Posterior vena cava (tissue), 2 donors: ENCODE measurements at places on chromosomes 6 and 20. TPM values are rescaled to one million over a fixed set of nuclear protein-coding genes. Genes with fewer than 3 reads are reported as not detected.

DNA sequence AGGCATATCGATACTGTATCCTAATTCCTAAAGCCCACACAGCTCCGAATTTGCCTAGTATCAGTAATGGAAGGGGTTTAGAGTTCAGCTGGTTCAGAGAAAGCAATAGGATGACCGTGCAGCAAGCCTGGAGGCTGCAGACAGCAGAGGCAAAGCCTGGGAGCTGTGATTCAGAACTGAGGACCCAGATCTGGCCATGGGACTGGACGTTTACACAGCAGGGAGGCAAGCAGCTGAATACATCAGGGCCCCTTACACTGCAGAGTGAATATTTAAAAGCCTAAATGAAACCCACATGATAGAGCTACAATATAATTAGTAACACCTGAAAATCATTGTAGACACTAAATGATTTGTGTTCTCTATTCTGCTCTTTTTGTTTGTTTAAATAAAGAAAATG is 38.0 kb downstream of the ELOVL2 start:
- DNase-seq, result no peak

DNA sequence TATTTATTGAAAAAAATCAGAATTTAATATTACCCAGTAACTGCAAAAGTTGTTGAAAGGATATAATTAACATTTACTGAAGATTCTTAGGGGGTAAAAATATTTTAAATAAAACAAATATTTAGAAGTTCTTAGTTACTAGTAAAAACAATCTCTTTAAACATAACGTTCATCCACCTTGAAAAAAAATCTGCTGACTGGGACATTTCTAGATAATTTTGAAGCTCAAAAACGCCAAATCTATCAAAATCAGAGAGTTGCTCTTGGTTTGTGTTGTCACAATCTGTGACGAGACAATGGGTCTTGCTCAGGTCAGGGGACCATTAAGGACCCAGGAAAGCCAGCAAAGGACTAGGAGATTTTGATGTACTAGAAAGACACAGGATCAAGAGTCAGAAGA is 177.0 kb downstream of the BACH2 start:
- no peak for DNase-seq

GRCh38 chr6:159939591-159940016 is 29.3 kb upstream of the IGF2R start:
- no peak for DNase-seq

DNA sequence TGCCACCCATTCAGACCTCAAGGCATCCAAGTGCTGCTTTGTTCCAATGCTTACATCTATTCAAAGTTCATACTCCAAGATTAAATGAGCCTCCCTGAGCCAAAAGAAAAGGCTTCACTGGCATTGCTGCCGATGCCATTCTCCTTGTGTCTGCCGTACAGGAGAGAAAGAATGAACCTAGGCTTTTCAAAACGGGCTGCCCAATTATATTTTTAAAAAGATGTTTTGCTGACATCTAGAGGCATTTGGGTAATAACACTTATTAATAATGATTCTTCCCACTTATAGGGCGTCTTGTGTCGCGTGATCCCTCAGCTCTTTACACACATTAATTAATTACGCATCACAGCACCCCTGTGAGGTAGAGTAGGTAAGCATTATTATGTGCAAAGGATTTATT is 545.6 kb downstream of the PKHD1 start:
- no peak for DNase-seq

DNA sequence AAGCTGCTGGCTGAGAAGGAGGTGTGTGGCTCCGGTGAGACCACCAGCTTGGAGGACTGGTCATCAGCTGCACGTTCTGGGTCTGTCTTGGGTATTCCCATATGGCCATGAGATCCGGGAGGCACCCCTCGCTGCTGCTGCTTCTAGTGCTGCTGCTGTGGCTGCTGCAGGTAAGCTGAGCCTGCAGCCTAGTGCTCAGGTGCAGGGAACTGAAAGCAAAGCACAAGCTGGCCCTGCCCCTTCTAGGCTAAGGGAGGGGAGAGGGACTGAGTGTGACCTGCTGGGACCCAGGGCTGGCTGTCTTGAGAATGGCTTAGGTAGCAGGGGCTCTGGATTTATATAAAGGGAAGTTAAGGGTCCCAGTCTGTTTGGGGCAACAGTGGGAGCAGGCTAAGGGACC is 403 bp downstream of the CDH26 start:
- DNase-seq, result no peak

DNA sequence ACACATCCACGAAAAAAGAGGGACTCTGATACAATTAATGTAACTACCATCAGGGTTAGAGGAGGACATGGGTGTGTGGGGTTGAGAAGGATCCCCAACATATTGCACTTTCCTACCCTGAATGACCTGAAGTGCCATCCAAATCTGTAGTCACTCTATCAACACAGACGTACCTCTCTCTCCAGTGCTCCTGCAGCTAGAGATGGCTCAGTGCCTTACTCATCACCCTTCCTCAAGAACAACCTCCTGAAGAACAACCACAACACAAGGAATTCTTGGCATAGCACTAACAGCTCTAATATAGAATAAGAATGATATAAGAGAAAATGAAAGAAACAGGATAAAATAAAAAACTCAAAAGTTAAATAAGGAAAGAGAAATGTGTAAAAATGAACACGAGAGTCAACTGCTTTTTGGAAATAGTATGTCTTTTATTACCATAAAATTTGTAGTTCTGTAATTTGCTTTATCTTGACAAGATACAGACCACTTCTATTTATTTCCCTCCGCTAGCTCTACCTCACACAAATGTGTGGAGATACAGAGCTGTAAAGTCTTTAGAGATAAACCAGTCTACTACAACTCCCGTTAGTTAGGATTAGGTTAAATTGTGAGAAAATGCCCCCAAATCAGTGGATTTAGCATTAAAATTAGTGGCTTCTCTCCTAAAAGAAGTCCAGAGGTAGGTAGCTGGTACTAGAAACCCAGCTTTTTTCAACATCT is 63.9 kb downstream of the REV3L start:
- DNase-seq, result no peak

GRCh38 chr20:7843613-7844012 is 96.6 kb downstream of the HAO1 start:
- DNase-seq, result no peak

GRCh38 chr20:64095927-64096326 is 11.4 kb downstream of the NPBWR2 start:
- DNase-seq, result no peak

- no peak for DNase-seq
Observed at GRCh38 chr6:81084776-81085430, 667.6 kb downstream of the TENT5A start.

DNA sequence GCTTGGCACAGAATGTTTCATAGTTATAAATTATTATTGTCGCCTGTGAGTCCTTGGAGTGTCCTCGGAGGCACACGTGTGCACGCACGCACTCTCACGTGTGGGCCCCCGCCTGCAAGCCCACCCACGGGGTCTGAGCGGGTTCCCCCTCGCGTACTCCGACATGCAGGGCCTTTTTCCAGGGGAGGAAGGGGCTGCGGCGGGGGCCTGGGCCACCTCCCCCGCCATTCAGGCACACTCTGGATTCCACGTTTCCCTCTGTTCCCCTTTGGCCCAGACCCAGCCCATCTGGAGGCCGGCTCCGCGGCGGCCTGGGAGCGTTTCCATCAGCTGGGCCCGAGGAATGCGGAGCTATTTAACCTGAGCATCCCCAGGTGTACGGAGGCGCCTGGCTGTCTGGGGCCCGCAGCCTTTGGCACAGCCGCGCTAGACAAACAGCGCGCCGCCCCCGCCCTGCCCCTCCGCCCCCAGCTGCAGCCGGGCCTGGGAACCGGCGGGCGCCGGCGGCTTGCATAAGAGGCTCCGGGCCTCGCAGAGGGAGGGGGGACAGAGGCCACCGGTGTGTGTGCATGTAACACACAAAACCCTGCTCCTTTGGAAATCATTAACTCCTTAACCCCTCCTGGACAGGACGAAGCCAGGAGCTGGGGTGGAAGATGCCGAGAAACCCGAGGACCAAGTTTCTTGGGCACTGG is 3.3 kb downstream of the ID1 start:
- peak; percentile 90 for DNase-seq

- no peak for DNase-seq
Observed at GRCh38 chr6:22221211-22221610, 75.6 kb downstream of the PRL start.

- no peak for DNase-seq
Observed at GRCh38 chr20:35947907-35948306, 6.4 kb downstream of the SCAND1 start.

DNA sequence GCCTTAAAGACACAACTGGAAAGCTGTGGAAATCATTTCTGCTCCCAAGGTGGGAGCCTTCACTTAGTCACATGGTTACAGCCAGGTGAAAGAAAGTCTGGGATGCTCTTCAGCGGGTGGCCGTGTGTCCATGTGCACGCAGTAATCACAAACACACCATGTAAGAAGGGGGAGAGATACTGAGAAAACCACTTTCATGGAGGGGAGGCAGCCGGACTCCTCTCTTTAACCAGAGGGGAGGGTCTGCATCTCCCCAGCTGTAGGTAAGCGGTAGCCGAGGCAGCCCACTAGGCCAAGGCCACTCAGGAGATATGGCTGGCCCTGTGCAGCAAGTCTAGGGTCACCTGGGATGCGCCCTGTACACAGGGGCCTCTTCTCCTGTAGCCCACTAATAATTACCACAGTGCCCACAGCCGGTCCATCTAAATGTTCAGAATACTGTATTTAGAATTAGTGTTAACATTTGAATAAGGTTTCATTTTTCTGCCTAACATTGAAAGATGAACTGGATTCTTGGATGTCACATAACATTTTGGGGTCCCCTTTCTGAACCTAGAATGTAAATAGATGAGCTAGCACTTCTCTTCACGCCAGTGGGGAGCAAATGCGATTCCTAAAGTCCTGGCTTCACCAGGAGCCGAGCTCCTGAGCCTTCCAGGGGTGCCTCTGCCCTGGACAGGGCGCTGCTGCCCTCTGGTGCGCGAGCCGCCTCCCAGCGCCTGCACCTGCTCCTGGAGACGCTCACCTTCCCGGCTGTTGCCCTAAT is 15.9 kb downstream of the GPR31 start:
- no peak for DNase-seq

GRCh38 chr6:138695193-138695592 is 78.4 kb upstream of the CCDC28A start:
- DNase-seq, result no peak

DNA sequence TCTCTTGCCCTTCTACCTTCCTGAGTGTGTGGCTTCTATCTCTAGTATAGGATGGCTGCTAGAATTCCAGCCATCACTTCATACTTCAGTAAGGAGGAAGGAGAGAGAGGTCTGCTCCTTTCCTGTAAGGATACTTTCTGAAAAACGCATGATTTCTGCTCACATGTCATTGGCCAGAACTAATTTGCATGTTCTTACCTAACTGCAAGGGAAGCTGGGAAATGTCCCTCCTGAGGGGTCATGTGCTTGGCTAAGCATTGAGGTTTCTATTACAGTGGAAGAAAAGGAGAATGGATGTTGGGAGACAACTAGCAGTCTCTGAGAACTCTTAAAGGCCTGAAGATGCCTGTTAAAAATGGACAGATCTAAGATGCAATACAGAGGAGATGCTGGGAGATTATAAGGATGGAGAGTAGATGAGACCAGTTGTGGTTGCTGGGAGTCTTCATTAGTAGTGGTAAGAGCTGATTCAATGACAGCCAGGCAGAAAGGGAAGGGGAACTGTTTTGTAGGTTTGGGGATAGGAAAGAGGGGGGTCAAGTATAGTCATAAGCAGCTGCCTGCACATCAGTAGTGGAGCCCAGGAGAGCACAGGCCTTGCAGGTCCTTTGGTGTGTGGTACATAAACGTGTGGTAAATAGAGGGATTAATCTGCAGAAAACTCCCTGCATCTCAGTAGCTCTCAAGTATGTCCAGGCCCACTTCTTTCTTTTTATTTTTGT is 20.2 kb downstream of the CDS2 start:
- no peak for DNase-seq

GRCh38 chr20:58700121-58700821 is 7.7 kb downstream of the NPEPL1 start:
- peak; percentile 77 for DNase-seq

GRCh38 chr6:34493344-34493743 is 27.5 kb downstream of the PACSIN1 start:
- peak; percentile 34 for DNase-seq

- no peak for DNase-seq
Observed at GRCh38 chr20:58480551-58481336, 34.5 kb downstream of the APCDD1L start.

DNA sequence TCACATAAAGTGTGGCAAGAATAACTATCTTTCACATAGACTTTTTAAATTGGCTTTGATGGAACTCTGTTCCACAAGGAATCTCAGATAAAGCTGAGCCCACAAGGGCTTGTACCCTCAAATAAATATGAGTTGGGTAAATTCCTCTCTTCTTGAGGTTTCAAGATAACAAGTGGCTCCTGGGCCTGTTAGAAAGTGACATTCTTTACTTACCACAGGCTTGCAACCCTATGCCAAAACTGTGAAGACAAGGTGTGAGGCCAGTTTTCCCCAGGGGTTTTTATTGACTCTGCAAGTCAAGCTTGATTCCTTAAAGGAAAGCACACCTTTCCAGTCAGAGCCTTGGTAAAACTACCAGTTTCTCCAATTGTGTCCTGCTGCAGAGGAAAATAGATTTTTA is 664.8 kb upstream of the GJE1 start:
- DNase-seq, result no peak

DNA sequence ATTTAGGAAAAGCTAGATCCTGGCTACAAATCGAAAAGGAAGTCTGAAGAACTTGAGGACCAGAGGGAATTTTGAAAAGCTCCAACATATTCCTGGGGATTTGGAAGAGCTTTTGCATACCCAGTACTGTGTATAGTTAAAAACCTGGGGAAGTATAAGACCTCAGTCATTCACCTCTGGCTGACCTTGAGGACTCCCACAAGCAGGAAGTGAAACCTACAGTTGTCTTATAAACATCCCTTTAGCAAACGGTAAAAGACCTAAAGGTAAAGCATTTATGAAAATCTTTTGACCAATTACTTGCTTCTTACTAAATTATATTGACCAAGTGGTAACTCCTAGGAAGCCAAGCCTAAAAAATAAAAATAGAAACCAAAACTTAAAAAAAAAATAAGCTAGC is 175.0 kb downstream of the HAO1 start:
- no peak for DNase-seq

GRCh38 chr6:96304997-96305396 is 216.6 kb upstream of the UFL1 start:
- no peak for DNase-seq

GRCh38 chr20:2748551-2749342 is 51.7 kb downstream of the CPXM1 start:
- no peak for DNase-seq

GRCh38 chr20:43295781-43296180 is 106.1 kb upstream of the PTPRT start:
- no peak for DNase-seq

VGLL2 gene
- total RNA-seq, result not detected

SLC22A2 gene
- 0.43 TPM for total RNA-seq

NKX2-2 gene
- total RNA-seq, result 0.23 TPM

DEFB132 gene
- not detected for total RNA-seq

DZANK1 gene
- total RNA-seq, result 1.9 TPM

PAX1 gene
- total RNA-seq, result not detected

PAK5 gene
- total RNA-seq, result not detected

BPI gene
- total RNA-seq, result 0.14 TPM

MUC21 gene
- total RNA-seq, result not detected

RBM24 gene
- total RNA-seq, result 15.7 TPM

SLC13A3 gene
- total RNA-seq, result 1.7 TPM

SCGN gene
- total RNA-seq, result not detected

ECI2 gene
- total RNA-seq, result 33.7 TPM

ETV7 gene
- 0.57 TPM for total RNA-seq

BMP2 gene
- total RNA-seq, result 5.3 TPM

DSN1 gene
- total RNA-seq, result 7.1 TPM
